ENCODE measurements at places on chromosomes 4 and X. TPM values are rescaled to one million over a fixed set of nuclear protein-coding genes. Genes with fewer than 3 reads are reported as not detected.

The FAM184B gene
- not detected for total RNA-seq

The PRAF2 gene
- 2.6 TPM for total RNA-seq

The AKAP14 gene
- total RNA-seq = not detected

The STBD1 gene
- total RNA-seq = 3.6 TPM

The HTN1 gene
- total RNA-seq = not detected
